ENCODE measurements at places on chromosomes 4 and X.

GRCh38 chrX:38103857-38104812 lies 97.8 kb downstream of the SYTL5 start:
- DNase-seq = no peak

- DNase-seq = no peak
Measured at GRCh38 chr4:63085091-63085490, 1324.2 kb downstream of the TECRL start.

- no peak for DNase-seq
Measured at GRCh38 chr4:174930895-174931294, 12.7 kb downstream of the ADAM29 start.

- DNase-seq = no peak
Measured at GRCh38 chr4:169098969-169099690, 89.1 kb upstream of the CBR4 start.

DNA sequence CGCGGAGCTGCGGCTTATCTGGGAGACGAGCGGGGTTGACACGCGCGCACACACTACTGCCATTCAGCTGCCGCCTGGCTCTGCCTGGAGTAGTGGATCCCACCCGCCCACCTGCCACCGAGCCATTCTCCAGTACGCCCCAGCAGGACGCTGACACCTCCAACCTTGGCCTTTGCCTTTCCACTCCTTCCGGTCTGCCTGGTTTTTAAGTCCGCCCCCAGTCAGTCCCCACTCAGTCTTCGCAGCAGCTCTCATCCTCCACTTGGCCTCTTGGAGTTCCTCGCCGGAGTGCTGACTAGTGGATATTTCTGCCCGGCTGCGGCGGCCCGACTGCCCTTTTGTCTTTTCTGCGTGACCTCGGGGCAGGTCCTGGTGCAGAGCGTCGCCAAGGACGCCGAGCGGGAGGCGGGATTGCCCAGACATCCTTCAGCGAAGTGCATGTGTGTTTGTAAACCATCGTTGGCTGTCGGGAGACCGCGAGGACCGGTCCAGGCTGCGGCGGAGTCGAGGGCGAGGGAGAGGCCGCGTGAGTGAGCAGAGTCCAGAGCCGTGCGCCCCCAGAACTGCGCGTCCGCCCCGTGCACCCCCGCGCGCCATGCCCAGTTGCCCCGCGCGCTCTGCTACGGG lies 1.1 kb downstream of the SLIT2 start:
- DNase-seq = no peak

DNA sequence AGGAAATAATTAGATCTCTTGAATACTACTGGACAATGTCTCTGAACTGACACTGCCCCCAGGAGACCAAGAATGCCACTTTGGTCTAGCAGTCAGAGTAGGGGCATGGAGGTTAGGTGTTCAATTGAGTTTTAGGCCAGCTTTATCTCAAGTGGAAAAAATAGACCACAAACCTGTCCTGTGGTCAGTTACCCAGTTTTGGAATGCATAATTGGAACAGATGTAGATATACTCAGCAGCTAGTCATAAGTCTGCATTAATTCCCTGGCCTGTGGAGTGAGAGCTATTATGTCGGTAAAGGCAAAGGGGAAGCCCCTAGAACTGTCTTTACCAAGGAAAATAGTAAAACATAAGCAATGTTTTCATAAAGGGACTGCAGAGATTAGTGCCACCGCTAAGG lies 587.7 kb downstream of the GLUD2 start:
- DNase-seq = no peak

DNA sequence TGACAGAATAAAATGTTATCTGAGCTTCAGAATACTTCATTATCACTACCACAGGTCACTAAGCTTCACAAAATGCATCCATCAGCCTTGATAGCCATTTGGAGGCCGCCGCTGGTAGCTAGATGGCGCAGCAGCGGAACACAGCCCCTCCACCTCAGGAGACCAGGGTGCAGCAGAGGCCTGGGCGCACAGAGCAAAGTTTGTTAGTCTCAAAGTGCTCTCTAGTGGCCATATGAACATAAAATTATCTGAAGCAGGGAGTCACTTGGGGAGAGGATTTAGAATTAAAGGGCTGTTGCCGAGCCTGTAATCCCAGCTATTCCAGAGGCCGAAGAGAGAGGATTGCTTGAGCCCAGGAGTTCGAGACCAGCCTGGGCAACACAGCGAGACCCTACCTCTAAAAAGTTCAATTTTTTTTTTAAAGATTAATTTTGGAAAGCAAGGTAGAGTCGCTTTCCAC lies 8.1 kb upstream of the DCTD start:
- DNase-seq = no peak

GRCh38 chrX:1591863-1592469 lies 562 bp downstream of the AKAP17A start:
- no peak for DNase-seq

DNA sequence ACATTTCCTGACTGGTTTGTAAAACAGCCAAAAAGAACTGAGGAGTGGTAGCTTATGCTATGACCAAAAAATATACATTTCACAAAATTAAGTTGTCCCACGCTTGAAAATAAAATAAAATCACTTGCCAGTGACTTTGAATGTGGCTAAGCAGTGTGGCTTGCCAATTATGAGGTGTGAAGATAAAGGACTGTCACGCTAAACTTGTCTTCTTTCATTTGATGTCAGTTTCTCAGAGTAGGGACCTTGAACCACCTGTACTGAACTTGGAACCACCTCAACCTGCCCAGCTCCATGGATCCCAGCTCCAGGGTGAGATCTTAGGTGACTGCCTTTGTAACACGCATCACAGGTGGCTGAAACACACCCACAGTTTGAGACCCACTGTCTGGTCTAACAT lies 113.7 kb upstream of the TBL1X start:
- DNase-seq = no peak

GRCh38 chrX:9327747-9328145 lies 137.1 kb upstream of the TBL1X start:
- no peak for DNase-seq

DNA sequence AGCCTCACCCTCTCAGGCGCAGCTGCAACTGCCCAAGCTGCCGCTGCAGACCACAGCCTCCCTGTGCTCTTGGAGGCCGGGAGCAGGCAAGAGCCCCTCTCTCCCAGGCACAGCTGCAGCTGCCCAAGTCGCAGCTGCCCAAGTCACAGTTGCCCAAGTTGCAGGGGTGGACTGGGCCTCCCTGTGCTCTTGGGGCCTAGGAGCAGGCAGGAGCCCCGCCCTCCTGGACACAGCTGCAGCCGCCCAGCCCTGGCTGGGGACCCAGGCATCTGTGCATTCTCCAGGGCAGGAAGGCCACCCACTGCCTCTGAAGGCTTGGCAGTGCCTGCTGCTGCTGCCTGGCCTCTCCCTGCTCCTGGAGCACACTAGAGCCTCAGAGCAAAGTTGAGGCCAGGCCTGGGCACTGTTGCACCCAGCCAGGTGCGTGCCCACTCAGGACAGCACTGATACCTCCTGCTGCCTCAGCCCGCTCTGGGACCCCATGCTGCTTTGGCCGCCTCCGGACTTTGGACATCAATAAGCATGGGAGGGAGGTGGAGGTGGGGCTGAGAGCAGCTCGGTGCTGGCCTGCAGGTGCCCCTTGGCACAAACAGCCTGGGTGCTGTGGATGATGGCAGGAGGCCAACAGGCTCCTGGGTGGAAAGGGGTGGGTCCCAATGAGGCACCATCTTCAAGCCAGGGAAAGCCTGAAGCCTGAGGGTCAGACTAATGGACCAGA lies 247.5 kb downstream of the PDGFC start:
- DNase-seq = no peak

DNA sequence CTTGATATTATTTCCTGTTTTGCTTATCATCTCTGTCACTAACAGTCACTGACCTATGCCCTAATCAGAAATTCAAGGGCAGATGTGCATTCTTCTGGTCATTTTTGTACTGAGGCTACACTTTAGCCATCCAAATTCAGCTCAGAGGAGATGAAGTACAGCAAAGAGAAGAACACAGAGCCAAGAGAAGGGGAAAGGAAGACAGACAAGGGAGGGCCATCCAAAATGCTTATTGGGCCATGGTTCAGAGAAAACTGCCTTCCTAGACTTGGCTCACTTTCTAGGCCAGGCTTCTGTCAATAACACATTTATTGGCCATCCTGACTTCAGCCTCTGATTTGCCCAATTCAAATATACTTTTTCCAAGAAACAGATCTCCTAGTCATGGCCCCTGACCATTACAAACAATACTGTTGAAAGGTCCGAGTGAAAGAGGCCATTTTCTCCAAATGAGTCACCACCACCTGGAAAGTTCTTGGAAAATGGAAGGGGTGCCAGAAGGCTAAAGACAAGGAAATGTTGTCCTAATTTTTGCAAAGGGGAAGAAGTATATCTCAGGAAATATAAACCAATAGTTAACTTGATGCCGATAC lies 56.4 kb downstream of the DCX start:
- DNase-seq = no peak

DNA sequence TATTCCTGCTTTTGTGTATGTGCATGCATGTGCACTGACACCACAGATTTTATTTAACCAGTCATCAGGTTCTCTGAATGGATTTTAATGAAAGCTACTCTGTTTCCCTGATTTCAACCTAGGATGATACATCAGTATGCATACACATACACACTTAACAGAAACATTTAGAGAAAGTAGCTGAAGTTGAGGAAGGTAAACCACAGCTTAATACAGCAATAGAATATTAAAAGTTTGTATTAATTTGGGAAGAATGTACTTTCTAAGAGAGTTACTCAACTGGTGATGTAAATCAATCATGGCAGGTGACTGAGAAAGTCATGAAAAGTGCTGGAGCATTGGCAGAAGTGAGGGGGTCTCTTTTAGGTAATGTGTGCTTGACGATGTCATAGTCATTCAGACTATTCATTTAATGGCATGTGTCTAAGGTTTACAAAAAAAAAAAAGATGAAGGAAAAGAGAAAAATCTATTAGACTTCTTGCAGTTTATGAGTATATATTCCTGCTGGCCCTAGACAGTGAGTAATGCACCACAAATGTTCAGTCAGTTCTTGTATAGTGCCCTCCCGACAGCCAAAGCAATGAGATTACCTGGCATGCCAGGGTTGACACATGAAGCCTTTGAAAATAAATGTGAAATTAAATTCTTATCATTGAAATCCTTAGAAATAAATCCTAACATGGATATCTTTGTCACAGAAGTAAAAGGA lies 187.6 kb downstream of the RAPGEF2 start:
- DNase-seq = no peak
